ENCODE measurements at places on chromosomes 11 and 22.
A peak's percentile ranks its signal among the peaks of the same experiment; 100 is the strongest.

DNA sequence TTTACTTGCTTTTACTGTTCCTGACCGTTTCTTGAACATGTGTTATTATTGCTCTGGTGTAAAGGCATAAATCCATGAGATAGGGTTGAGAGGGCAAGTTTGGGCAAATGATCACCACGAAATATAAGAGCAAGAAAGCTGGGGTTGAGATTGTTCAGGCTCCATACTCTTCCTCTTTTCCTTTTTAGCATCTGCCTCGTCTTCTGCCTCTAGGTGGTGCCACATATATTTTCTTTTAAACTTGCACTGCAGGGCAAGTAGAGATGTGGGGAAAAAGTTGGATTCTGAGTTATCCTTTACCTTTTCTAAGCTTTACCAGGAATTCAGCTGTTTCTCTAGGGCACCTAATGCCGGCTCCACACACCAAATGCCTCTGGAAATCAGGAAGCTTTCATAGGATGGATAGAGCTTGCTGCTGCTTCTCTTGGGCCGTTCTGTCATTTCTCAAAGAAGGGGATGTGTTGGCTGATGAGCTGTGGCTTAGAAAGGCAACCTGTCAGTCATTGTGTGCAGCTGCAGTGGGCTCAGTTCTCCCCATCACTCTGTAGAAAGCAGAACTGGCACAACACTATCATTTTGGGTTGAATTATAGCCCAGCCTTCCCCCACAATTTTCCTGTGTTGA, 98.2 kb downstream of the LDLRAD3 start:
- DNase-seq, result no peak

GRCh38 chr11:26297189-26297975, 34.5 kb upstream of the ANO3 start:
- DNase-seq, result peak; percentile 8

GRCh38 chr22:17846326-17846992, 72.2 kb upstream of the BID start:
- DNase-seq, result no peak

DNA sequence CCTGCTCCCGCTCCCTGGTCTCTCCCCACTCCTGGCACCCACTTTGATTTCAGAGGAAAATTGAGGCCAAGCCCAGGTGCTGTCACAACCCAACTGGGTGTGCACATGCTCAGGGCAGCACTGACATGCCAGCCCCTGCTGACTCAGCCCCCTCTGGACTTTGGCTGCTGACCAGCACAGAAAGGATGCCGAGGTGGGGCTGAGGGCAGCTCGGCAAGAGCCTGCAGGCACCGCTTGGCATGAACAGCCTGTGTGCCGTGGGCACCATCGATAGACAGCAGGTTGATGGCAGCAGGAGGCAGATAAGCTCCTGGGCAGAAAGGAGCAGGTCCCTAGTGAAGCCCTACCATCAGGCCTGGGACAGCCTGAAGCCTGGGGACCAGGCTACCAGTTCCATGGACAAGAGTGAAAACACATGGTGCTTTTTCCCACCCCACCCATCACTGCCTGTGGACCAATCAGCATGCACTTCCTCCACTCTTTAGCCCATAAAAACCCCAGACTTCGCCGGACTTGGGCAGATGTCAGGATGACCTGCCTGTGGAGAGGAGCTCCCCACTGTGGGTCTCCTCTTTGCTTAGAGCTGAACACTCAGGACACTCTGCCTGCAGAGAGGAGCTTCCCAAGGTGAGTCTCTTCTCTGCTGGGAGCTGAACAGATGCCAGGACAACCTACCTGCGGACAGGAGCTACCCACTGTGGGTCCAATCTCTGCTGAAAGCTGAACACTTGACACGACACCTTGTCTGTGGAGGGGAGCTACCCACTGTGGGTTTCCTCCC, 832.3 kb downstream of the DLG2 start:
- no peak for DNase-seq

DNA sequence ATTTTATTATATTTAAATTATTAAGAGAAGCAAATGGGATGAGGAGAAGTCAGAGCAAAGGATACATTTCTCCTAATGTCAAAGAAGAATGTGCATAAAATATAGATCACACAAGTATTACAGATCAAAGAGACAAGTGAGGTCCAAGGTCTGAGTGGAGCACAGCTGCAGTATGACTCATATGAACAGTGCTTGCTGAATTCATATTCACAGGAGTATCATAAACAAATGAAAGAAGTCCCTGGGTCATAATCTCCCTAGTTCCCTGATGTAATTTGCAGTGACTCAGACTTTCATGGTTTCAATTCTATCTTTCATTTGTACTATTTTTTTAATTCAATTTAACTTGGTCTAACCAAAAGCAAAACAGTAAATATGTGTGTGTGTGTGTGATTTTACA, 499.0 kb upstream of the CCDC179 start:
- DNase-seq, result no peak

- DNase-seq, result peak; percentile 16
These were observed 17.7 kb upstream of the TMEM123 start for GRCh38 chr11:102470251-102470650.

DNA sequence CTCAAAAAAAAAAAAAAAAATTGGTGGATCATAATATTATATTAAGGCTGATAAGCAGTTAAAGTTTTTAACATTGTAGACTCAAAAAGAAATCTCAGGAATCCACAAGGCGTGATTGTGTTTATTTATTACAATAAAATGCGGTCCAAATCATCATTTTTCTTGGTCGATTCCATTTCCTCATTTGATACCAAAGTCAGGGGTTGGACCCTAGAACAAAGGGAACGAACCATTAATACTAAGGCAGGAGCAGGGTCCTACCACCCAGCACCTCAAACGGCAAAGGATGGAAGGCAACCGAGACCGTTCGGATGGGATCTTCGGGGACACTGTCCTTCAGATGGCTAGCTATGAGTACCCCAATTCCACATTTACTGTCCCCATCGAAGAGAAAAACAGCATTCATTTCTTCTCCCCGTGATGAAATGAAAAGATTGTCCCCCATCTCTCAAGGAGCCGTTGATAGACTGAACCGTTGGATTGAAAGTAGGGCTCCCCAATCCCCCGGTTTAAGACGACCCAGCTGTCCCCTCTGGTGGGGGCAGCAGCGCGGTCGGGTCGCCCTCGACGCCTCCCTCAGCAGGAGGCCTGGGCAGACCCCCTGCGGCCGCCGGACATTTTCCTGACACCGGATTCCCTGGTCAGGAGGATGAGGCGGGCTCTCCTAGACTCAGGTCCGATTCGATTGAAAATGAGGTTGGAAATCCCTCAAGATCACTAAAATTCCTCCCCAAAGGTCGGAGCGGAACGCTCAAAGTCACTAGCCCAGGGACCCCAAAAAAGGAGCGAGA, 607 bp downstream of the DMC1 start:
- DNase-seq, result no peak

DNA sequence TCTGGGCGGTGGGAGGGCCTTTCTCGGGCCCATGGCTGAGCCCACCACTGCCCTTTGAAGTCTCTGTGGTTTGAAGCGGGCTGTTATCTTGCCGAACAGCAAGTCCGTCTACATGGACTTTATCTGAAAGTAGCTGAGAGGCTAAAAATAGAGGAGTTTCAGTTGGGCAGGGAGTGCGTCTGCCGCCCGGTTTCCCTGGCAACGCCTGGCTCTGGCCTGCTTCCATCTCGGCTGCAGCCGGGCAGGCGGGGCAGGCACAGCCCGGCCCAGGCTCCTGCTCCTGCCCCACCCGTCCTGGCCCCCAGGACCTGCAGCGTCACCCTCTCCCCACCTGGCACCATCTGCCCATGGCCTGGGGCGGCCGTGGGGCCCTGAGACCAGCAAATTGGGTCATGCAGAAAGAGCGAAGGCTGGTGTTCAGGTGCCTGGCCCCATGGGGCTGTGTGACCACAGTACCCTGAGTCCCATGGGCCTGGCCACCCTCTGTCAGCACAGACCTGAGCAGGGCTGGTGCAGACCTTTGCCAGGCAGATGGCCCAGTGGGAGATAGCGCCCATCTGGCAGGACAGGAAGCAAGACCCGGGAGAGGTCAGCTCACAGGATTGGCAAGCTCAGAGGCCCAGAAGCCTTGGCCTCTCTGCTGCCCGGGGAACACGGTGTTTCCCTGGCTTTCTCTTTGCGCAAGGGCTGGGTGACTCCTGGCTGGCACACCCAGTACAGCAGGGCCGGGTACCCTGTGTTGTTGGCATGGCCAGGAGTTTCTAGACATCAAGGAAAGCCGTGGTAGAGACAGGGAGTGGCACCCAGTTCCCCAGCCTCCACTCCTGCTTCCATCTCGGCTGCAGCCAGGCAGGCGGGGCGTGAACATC, 79.1 kb upstream of the KCNQ1OT1 start:
- DNase-seq, result no peak

GRCh38 chr22:32532820-32533128, 58.2 kb downstream of the FBXO7 start:
- no peak for DNase-seq

DNA sequence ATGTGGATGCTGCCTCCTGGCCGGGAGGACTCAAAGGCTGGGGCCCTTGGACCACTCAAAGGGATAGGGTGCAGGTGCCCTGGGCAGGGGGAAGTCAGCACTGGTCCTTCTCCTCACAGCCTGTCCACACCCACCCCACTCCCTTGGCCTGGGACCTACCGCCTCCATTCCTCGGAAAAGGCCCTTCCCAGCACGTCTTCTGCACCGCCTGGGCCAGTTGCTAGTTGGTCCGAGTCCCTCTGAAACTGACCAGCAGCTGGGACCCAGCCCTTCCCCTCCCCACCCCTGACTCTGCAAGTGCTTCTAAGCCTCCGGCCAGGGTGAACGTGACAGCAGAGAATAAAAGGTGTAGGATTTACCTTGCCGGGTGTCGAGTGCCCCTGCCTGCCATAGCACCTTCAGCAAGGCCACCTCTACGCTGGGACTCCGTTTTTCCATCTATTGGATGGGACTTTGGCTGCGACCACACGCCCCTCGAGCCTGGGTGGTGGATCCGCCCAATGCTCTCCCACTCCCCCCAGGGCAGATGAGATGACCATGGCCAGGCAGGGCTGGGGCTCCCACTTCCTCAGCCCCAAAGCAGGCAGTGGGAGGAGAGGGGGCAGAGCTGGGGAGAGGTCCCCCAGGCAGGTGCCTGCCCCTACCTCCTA, 37.3 kb downstream of the OSBPL5 start:
- DNase-seq, result no peak

DNA sequence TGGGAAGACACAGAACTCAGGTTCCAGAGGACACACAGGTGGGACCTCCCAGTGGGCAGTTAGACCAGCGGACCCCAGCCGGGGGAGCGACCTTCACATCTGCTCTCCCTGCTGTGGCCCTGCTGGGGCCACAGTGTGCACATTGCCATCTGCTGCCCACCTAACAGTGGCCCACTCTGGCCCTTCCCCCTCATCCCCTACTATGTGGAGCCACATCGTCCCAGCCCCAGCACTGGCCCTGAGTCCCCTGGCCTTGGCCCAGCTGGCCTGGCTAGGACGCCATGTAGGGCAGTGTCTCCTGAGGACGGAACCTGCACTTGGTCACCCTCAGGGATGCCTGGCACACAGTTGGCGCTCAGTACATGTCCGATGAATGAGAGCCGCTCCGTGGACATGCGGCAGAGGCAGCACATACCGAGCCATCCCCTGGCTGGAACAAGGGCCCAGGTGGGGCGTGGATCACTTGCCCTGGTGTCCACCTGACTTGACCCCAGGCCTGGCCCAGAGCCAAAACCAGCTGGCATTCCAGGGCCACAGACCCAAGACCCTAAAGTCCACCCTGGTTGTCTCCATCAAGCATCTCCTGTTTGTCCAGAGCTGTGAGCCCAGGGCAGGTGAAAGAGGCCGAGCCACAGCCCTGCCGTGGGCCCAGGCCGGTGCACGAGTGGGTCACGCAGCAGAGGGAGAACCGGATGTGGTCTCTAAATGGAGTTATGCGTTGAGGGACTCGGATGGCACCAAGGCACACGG, 93.1 kb upstream of the FGF3 start:
- no peak for DNase-seq

DNA sequence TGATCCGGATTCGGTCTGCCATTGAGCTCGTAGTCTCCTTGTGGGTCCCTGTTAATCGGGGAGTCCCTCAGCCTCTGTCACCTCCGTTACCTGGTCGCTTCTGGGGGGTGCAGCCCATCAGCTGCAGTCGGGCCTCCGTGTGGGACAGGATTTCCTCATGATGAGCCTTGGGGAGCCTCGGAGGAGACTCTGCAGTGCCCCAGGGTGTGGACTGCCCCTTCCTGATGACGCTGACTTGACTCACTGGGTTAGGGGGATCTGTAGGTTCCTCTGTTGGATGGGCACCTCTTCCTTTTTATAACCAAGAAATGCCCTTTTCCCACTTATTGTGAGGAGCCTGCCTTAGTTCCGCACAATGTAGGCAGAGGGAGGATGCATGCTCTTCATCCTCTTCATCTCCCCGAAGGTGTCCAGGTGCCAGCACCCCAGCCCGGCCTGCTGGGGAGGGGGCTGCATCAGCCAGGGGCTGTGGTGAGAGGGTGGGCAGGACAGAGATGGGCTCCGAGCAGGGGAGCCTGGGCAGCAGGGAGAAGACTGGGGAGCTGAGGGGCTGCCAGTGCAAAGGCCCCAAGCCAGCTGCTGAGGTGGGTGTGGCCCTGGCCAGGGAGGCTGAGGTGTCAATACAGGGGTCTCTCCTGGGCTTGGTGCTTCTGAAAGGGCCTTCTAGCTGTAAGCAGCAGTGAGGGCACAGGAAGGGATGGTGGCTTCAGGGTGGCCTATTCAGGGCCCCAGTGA, 13.5 kb upstream of the TTLL8 start:
- DNase-seq, result no peak

- no peak for DNase-seq
These were observed 52.0 kb upstream of the MMP13 start for GRCh38 chr11:103007521-103007920.

DNA sequence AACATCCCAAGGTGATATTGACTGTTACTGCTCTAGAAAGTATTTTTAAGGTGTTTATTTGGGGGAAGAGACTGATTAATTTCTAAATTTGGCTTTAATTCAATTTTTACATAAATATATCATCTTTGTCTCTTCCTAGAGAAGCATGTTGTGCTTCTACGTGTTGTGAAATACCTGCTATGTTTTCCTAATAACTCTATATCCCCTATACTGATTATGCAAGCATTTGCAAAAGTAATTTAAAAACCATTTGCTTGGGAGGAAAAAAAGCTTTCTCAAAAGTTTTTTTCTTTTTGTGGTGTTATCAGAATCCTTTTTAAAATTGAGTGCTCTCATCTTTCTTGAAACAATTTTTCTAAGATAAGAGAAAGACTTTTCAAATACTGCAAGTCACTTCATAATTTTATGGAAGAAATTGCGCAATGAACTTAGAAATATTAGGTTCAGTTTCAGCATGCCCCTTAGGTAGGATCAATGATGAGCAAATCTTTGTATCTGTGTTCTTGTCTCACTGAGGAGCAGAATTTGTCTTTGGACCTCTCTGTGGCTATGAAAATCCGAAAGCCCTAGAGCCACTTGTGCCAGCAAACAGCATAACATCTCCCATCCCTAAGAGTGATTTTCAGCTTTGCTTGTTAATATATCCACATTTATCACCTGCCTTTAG, 7.4 kb upstream of the BLID start:
- DNase-seq, result no peak

- DNase-seq, result peak; percentile 84
These were observed 11.1 kb upstream of the TAB1 start for GRCh38 chr22:39388261-39389011.

DNA sequence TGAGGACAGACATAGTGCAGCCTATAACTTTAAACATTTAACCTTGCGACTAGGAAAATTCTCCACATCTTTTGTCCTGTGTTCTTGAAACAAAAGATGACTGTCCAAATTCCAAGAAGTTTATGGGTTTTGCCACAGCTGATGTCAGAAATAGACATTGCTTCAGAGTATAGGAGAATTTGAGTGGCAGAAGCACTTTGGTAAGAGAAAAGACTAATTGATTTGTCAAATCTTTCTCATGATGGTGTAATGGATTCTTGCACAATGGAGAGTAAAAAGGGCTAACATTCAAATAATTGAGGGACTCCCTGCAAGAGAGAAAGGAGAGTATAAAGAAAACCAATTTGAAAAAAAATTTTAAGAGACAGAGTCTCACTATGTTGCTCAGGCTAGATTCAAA, 25.3 kb downstream of the C11orf58 start:
- no peak for DNase-seq
